Right lung (tissue), 10 donors: ENCODE measurements at places on chromosomes 2 and 18. TPM values are rescaled to one million over a fixed set of nuclear protein-coding genes. Genes with fewer than 3 reads are reported as not detected.

- no peak for DNase-seq
These were observed 87.5 kb upstream of the RASGRP3 start for GRCh38 chr2:33388996-33389395.

- no peak for DNase-seq
These were observed 50.0 kb downstream of the GPD2 start for GRCh38 chr2:156486147-156486546.

DNA sequence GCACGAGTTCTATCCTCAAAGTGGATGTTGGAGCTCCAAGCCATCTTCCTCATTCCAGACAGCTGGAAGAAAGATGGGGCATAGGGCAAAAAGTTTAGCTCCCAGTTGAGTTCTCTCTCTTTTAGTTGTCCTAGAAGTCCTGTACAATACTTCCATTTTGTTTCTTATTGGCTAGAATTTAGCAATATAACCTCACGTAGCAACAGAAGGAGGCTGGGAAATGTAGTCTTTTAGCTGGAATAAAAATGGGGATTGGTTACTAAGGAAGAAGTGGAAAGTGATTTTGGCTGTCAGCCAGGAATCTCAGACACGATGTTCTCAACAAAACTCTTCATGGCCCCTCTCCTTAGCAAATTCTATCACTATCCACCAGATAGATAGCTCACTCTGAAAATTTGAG, 79.9 kb downstream of the PLCL1 start:
- no peak for DNase-seq

- no peak for DNase-seq
These were observed 1659.8 kb upstream of the CELF4 start for GRCh38 chr18:39225373-39225772.

- DNase-seq = no peak
These were observed 96.2 kb upstream of the STK39 start for GRCh38 chr2:168343586-168343985.

Gene GCA
- polyA plus RNA-seq = 34.9 TPM
